Stimulated activated CD4-positive, alpha-beta T cell treated with anti-CD3 and anti-CD28 coated beads, Interleukin-2, amount 100 ng/mL, for 4 hours (primary cell): ENCODE measurements at places on chromosomes 6 and 20.

DNA sequence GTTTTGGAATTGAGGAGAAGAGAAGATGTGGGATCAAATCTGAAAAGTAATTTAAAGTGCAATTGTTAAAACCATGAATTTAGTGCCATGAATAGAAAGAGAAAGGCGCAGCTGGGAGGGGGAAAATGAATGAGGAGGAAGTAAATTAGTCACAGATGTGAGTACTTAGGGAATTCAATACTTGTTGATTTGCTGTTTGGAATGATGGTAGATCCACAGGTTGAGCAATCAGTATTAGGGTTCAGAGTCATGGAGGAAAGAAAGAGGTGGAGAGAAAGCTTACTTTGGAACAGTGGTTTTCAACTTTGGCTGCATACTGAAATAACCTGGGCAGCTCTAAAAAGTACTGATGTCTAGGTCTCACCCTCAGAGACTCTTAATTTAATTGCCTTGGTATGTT, 229.7 kb upstream of the ASCC3 start:
- DNase-seq: no peak

- no peak for DNase-seq
These were observed 5.0 kb downstream of the MANBAL start for GRCh38 chr20:37294262-37294981.

GRCh38 chr6:57159127-57159526, 13.0 kb upstream of the BAG2 start:
- no peak for DNase-seq

- no peak for DNase-seq
These were observed 95.3 kb upstream of the SGK1 start for GRCh38 chr6:134413241-134413643.

GRCh38 chr20:41304002-41304401, 13.5 kb downstream of the ZHX3 start:
- DNase-seq: no peak

- no peak for DNase-seq
These were observed 7.9 kb upstream of the ARMC12 start for GRCh38 chr6:35728683-35729678.

- DNase-seq: no peak
These were observed 414.0 kb downstream of the MAFB start for GRCh38 chr20:40274912-40275533.

- no peak for DNase-seq
These were observed 17.2 kb upstream of the DST start for GRCh38 chr6:56659721-56660380.

DNA sequence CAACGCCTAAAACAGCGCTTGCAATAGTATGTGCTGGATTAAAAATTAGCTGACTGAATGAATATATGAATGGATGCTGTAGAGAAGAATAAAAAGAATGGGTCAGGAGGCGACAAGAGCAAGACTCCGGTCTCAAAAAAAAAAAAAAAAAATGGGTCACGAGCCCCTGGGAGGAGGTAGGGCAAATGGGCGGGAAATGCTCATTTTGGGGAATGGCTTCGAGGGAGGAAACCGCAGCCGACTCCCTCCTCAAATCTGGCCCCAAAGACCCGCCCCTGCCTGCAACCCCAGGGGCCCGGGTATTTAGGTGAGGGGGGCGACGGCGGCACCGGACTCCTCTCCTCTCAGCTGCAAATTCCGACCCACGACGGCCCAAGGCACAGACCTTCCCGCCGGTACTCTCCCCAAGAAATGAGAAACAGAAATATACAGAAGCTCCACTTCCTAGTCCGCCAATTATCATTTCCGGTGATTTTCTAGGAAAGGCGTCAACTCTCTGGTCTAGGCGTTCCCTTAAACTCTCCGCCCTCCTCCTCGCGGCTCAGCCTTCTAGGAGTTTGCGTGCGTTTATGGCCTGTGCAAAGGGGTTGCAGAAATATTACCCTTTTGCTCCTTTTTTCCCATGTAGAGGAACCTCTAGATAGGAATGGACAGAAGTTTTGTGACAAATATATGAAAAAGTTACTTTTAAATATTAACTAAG, at the start of gene ZNF311:
Gene ZNF311 (minus strand): TSS at position 133 of the 703 bp plus-strand sequence. CDS start 1,361 bp downstream, outside the sequence.
- no peak for DNase-seq

DNA sequence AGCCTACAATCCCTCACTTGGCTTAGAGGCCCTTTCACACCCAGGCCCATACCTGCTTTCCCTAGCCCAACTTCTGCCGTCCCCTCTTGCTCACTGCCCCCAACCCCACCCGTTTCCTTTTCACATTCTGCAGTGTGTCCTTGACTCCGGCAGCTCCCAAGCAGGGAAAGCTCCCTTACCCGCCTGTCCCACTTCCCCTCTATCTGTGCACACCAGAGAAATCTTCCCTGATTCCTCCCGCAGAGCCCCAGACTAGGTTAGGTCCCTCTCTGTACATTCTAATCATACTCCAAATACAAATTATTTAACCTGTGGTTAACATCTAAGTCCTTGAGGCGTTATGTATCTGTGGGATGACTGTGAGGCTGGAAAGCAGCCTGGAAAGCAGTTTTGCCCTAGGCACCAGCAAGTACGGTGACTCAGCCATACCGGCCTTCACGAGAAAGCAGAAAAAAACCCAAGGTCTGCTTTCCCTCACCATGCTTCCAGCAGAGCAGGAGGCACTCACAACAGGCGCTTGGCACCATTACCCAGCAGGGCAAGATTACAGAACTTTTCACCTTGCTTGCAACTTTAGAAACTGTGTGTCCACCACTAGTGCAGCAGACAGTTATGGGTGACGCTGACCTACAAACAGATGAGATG, 22.3 kb downstream of the ELOVL5 start:
- DNase-seq: no peak

DNA sequence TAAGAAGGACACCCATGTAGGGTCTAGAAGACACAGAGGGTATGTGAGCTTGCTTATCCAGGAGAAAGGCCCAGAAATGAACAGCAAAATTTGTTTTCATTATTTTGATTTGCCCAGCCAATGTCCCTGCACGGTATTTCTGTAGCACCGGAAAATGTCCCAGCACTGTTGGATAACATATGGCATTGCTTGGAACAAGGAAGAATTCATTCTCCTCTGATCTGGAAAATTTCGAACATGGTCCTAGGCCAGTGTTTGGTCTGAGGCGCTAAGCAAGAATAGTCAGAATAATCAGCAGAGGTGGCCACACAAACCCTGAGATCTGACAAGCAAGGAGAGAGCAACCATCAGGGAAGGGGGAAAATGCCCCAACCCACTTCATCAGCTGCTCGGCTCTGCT, 26.6 kb downstream of the ROS1 start:
- no peak for DNase-seq

- no peak for DNase-seq
These were observed 173.7 kb upstream of the ZNF217 start for GRCh38 chr20:53767206-53767930.

- DNase-seq: no peak
These were observed 61.0 kb downstream of the FAM50B start for GRCh38 chr6:3910106-3910663.

DNA sequence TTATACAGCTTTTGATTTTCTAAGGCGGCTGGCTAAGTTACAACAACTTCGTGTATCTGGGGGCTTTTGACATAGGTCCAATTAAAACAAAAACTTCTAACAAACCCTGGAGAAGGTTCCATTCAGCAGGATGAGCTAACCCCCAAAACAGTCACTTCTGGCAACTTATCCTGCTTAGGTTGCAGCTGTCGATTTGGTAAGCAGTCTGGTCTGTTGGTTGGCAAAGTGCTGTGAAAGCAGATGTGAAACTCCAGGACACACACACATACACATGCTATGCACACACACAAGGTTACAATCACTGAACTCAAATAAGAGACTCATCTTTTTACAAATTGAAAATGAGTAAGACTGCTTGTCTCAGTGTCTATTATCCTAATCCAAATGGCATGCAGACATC, 119.0 kb upstream of the STMND1 start:
- no peak for DNase-seq

DNA sequence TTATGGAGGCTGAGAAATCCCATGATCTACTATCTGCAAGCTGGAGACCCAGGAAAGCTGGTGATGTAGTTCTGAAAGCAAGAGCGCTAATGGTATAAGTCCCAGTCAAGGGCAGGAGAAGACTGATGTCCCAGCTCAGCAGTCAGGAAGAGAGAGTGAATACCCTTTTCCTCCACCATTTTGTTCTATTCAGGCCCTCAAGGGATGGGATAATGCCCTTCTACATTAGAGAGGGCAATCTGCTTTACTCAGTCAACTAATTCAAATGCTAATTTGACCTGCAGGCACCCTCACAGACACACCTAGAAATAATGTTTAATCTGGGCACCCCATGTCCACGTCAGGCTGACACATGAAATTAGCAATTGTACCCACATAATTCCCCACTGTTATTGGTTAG, 10.8 kb upstream of the FYN start:
- DNase-seq: no peak

GRCh38 chr6:56933650-56934049, 21.3 kb upstream of the BEND6 start:
- no peak for DNase-seq

- DNase-seq: no peak
These were observed 37.4 kb downstream of the PLCG1 start for GRCh38 chr20:41174782-41175181.
